Sciatic nerve (tissue), 2 donors: ENCODE measurements at places on chromosomes 7 and 10. TPM values are rescaled to one million over a fixed set of nuclear protein-coding genes. Genes with fewer than 3 reads are reported as not detected.

TBX20 gene
- total RNA-seq = not detected

TAS2R5 gene
- 6.2 TPM for total RNA-seq

BTRC gene
- total RNA-seq = 24.3 TPM

SPDYE1 gene
- total RNA-seq = not detected

ACTL6B gene
- total RNA-seq = not detected

CLRN3 gene
- total RNA-seq = not detected

CCDC172 gene
- not detected for total RNA-seq

LRIT1 gene
- total RNA-seq = not detected

HPSE2 gene
- total RNA-seq = 1.7 TPM

SPRN gene
- 0.13 TPM for total RNA-seq

HABP2 gene
- total RNA-seq = not detected

OR2A1 gene
- 0.22 TPM for total RNA-seq

SPDYE2 gene
- total RNA-seq = 0.31 TPM

RASSF4 gene
- 63.7 TPM for total RNA-seq

PCLO gene
- 0.98 TPM for total RNA-seq

PITX3 gene
- not detected for total RNA-seq
